ENCODE measurements at places on chromosomes 12 and 14.

- no peak for DNase-seq
Observed at GRCh38 chr12:62774794-62775193, 160.2 kb downstream of the PPM1H start.

DNA sequence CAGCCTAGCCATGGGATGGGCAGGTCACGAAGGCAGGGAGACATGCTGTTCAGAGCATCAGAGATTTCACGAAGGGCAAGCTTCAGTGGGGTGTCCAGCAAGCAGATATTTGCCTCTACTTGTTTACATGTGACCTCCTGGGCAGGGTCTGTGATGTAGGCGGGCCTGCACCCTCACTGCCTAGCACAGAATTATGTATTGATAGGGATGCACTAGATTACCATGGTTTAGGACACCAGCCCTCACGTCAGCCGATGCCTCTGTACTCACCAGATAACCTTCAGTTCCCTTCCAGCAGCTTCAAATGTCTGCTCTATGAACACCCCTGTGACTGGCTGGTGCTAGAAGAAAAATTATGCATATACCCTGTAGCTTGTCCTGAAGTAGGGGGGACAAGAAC, 5.1 kb upstream of the EIF5 start:
- no peak for DNase-seq

- no peak for DNase-seq
Observed at GRCh38 chr14:73742520-73743238, 28.5 kb upstream of the PNMA1 start.

DNA sequence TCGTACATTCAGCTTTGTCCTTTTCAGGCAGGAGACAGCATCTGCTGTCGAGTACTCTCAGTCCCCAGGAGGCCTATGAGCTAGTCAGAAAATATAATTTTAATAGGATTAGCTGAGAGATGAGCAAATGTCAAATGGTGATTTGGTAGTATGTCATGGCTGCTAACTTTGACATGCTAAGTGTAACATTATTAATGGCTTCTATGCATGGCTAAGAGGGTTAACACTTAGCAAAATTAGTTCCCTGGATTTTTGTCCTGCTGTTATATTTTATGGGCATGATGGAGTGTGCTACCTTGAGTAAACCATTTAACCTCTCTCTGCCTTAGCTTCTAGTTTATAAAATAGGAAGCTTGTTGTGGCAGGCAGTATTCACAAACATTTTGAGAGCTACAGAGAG, 2.9 kb upstream of the PCNX1 start:
- no peak for DNase-seq

DNA sequence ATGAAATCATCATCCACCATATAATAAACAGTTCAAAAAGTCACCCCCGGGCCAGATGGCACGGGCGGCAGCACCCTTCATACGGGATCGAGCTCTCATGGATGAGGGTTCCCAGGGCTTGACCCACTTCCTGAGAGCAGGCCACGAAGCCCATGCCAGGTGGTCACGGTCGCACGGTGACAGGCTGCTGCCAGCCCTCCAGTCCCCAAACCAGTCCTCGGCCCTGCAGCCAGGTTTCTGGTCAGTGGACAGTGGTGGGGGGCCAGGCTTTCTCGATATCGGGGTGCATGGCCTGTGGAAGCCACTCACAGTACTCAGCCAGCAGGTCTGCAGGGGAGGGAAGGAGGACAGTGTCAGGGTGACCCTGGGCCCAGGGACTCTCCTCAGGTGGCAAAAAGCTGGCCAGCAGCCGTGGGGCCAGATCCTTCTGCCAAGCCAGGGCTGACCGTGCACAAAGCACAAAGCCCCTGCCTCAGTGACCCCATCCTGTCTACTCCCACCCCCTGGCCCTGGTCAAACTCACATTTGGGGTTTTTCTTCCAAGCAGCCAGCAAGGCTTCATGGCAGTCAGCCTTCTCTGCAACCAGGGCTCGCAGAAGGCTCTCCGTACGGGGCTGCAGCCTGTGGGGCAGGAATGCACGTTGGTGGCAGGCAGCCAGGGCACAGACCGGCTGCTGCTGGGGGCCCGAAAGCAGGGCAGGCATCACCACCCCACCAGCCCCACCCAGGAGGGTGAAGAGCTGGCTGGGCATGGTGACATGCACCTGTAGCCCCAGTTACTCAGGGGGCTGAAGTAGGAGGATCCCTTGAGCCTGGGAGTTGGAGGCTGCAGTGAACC, 33.3 kb upstream of the UBC start:
- no peak for DNase-seq

DNA sequence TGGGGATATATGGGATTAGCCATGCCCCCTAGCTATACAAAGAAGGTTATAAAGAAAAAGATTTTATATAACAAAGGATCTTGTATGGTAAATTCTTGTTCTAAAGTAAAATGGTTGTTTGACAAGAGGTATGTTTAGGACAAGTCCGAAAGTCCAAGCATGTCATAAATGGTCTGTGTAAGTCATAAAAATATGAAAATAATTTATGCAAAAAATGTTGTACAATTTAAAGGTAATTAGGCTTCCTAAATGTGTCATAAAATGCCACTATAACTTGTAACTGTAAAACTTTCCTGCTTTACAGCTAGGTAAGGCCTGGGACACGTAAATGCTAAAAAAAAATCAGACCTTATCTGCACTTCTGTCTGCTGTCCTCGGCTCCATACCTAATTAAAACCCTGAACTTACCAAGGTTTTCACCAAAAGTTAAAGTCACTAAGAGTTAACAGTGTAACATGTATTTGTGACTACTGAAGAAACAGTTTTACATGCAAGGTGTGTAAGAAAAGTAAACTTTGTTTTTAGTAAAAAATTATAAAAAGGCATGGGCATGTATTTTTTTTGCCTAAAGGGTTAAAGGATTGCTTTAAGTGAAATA, 110.0 kb upstream of the RESF1 start:
- DNase-seq, result no peak

DNA sequence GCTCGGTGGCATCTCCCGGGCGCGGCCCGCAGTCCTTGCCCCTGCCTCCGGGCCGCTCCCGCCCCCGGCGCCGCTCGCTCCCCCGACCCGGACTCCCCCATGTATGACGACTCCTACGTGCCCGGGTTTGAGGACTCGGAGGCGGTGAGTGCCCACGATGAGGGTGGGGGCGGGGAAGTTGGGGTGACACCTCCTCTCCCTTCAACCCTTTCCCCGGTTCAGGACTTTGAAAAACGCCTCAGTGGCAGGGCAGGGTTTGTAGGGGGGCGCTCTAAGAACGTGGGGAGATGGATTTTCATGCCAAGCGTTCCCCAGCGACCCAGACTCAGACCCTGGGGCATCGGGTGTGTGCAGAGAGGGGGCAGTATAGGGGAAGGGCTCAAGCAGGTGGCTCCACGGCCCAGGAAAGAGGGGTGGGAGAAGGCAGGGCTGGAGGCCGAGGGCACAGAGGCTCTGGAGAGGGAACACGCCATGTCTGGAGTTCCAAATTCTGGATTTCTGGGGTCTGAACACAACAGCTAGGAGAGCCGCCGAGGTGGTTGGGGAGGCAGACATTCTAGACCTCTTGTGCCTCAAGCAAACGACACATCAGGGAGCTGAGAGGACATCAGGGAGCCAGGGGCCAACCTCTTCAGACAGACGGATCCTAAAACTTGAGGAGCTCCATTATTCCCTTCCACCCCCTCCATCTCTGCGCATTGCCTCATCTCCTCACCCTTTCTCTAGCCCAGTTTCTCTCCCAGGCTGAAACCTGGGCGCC, 715 bp downstream of the CACNB3 start:
- no peak for DNase-seq

DNA sequence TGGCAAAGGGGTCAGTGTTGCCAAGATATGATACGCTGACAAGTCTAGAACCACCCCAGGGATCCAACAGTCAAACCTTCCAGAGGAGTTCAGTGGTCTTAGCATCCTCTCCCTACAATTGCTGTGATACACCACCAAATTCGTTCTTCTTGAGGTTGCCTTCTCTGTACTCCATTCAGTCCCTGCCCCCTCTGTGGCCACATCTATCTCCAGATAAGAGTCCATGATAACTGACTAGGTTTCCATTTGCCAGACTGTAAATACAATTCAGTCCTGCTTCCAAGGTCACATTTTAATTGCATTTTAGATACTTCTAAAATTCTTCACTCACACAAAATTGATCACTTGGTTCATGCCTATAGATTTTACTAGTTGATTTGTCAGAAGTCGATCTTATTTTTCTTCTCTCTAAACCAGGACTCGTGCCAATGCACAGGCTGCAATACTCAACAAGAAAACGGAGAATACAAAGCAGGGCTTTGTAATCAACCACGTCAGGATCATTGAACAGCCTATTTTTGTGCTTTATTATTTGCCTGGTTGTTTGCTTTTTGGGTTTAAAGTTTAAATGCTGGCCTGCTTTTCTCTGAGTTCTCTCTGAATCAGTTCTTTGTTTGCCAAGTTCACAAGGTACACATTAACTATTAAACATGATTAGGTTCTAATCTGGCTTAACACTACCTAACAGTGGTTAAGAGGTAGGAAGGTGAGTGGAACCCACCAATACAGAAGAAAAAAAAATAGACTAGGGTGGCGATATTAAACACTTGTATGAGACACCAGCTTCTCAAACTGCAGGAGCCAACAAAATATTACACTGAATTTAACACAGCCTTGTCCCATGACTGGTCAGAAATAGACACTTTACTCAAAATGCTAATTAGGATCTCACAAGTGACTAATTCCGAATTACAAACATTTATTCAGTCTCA, 5.3 kb upstream of the TSPAN8 start:
- no peak for DNase-seq

DNA sequence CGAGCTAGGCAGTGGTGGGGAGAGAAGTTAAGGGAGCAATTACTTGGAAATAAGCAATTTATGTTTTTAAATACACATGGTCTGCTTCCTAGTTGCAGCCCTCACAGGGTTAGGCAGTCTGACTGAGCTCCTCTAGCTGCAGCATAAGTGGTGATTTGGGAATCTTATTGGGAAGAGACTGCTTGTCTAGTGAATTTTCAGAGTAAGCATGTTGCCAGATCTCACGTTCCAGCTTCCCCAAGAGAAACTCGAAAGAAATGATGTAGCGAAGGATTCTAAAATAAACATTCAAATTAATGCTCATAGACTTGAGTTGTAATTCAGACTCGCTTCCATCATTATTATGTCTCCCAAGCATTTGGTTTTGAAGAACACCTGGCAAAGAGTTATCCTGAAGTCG, 440.2 kb downstream of the ATP23 start:
- no peak for DNase-seq

DNA sequence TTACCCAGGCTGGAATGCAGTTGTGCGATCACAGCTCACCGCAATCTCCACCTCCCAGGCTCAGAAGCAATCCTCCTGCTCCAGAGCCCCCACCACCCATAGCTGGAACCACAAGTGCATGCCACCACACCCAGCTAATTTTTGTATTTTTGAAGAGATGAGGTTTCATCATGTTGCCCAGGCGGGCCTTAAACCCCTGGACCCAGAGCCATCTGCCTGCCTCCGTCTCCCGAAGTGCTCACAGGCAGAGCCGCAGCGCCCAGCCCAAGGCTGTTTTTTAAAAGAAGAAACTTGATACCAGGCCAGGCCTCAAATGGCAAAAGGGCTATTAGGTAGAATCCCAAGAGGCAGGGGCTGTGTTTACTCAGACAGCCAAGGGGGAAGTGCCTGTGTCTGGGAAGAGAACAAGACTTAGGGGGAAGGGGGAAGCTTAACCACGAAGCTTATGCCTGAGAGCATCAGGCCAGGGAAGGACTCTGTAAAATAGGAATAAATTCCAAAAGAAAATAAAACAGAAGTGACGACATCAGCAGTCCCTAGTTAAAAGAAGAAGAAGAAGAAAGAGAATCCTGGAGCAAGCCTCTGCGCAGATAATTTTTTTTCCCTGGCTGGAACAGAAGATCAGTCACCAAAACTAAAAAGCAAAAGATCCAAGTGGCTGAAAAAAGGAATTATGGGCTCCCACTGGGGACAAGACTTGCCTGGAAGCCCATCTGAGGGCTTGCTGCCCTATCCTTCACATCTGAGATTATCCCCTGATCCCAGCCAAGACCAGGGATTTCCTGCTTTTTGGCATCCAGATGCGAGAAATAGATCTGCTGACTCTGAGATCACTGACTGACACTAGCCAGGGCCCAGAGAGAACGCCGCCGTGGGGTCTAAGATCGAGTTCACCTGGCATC, 170.5 kb downstream of the NDUFA12 start:
- DNase-seq, result no peak

DNA sequence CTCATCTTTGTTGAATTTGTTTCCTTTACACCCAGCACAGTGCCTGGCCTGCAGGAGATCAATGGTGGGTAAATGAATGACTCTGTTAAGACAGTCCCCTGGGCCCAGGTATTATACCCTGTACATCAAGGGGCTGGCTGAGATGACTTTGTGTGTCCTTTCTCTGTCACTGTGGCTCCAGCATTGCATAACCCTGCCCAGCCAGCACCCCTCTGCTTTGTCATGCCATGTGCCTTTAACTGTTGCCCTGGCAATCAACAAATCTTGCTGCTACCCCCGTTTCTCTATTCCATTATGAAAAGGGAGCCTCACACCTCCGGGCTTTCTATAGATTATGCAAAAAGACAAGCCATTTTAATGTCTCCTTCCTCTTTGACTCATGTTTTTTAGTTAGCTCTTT, 7.6 kb upstream of the FLVCR2 start:
- no peak for DNase-seq

DNA sequence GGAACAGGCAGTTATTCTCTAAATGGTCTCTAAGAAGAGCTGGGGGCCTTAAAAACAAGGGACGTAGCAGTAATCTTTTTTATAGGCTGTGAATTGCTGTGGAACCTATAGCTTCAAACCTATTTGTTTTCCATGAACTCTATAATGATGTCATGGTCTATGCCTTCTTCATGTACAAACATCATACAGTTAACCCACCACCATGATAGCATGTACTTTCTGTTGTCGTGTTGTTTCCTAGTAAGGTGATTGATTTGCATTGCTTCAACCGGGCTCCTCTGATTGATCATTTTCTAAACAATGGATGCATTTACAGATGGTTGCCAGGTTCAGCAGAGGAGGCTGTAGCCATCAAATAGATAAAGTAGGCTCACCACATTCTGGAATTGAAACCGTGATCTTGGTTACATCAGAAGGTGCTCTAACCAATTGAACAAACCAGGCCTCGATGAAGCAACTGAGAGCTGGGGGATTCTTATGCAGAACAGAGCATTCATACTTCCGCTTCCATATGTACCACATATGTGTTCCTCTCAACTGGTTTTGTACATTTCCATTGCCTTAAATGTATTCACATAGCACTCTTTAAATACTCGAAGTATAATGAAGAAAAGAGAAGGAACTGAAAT, 25.6 kb upstream of the PCNX1 start:
- no peak for DNase-seq

DNA sequence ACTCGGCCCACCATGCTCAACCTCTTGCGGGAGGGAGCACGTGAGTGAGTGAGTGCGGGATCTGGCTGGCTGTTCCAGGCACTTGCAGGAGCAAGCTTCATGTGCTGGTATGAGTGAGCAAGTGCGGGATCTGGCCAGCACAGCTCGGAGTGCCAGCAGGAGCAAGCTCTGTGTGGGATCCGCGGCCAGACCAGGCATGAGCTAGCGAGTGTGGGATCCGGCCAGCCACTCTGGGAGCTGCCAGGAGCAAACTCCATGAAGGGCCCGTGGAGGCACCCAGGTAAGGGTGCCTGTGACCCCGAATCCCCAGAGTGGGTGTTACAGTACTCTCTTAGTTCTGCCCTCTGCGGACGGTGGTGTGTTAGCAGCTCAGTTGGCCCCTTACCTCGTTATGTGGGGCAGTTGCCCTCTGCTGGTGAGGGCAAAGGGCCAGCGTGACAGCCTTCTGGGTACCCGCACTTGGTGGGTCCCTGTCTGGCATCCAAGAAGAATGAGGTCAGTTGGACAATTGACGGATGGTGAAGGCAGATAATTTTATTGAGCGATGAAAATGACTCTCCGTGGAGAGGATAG, 38.3 kb downstream of the RAD51B start:
- DNase-seq, result no peak
